ENCODE measurements at places on chromosomes 2 and 18.

DNA sequence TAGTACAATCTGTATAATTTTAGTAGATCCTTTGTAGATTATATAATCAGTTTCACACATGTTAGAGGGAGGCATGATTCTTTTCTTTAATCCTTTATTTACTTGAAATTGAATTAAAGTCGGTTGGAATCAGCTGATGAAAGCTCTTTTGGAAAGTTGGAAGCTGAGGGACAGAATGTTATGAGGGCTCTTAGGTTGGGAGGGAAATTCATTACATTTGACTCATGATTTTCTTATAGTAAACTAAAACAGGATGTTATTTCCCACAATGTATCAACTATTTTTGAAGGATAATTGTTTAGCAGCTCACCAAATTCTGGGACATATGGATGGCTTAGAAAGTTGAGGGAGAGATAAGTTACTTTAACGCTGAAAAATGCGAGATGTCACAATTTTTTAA, 52.7 kb upstream of the TMEFF2 start:
- DNase-seq: no peak

DNA sequence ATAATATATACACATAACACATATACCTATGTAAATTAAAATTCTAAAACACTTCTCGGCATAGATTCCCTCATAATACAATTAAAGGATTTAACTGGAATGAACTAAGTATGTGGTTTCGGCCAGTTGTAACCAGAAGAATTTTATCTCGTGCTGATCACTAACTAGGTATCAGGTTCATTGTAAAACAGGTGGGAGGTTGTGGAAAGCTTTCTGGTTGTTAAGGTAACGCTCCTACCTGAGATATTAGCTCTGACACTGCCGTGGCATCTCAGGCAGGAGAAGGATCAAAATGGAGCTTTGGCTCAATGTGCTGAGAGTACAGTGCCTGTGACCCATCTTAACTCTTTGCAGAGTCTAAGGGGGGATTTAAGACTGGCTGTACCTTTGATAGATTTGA, 42.5 kb downstream of the SLC9A2 start:
- DNase-seq: no peak

GRCh38 chr18:23133860-23134779, 1.2 kb upstream of the CABLES1 start:
- DNase-seq: peak; percentile 79

DNA sequence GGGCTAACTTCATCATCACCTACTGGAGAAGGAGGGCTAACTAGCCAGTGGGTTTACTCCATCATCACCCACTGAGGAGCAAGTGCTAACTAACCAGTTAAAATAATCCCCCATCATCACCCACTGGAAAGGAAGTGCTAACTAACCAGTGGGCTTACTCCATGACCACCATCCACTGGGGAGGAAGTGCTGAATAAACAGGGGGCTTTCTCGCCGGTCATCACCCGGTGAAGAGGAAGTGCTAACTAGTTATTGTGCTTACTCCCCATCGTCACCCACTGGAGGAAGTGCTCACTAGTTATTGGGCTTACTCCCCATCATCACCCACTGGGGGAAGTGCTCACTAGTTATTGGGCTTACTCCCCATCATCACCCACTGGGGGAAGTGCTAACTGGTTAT, 124.4 kb upstream of the SALL3 start:
- no peak for DNase-seq

DNA sequence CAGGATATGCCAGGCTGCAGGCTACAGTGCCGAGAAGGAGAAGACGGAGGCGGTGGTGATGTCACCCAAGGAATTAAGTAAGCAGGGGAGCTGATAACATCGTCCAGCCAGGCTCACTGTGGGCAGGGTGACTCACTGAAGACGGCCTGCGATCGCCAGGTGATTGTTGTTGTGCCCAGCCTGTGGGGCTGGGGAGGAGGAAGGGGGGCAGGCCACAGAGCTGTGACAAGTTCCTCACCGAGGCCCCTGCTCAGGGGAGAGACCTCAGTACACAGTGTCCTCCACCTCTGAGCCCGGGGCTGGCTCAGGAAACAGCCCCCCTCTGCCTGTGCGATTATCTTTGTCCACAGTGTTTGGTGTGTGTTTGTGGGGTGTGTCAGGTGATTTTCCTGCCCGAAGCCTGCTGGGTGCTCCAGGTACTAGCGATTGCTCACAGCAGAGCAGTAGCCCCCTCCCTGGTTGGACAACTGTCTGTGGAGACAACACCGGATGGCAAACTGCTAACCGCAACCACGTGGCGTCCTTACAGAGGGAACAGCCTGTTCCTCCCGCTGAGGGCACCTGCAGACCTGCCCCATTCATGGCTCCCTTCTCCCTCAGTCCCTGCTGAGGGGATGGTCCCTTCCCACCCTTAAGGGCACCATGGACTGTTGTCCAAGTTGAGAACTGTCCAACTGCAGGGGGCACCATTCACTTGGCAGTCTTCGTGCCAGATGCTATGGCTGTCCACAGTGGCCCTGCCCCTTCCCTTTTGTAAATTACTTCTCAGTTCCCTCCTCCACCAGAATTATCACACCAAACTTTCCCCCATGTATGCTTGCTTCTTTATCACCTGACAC, 95.1 kb downstream of the ZFP36L2 start:
- no peak for DNase-seq

GRCh38 chr2:96913398-96914202, 43.7 kb upstream of the SEMA4C start:
- no peak for DNase-seq

- no peak for DNase-seq
Observed at GRCh38 chr2:54000122-54000521, 29.3 kb upstream of the PSME4 start.

DNA sequence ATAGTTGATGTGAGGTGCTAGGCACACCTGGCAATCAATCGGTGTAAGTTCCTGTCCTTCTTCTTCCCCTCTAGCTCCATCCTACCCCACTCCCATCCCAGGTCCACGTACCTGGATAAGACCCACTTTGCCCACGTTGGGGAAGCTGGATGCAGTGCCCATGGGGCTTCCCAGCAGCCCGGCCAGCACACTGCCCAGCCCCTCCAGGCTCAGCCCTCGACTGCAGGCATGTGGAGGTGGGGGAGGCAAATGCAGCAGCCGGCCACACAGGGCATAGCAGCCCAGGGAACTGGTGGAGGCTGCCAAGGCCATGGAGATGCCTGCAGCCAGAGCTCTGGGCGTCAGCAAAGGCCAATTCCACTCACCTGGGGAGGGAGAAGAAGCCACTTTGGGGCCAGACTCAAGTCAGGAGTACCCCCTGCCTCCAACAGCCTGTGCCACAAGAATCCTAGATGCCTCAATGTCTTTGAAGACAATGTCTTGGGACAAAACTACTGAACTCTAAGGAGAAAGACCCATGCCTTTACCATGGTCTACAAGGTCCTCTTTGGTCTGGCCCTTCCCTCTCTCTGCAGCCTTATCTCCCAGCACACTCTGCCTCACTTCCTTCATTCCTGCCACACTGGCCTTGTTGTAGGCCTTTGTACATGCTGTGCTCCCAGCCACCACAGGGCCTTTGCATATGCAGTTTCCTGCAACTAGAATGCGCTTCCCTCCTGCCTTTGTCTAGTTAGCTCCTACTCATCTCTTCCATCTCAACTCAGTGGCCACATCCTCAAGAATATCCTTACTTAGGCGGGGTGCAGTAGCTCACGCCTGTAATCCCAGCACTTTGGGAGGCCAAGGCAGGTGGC, 4.5 kb downstream of the SLC23A3 start:
- no peak for DNase-seq

DNA sequence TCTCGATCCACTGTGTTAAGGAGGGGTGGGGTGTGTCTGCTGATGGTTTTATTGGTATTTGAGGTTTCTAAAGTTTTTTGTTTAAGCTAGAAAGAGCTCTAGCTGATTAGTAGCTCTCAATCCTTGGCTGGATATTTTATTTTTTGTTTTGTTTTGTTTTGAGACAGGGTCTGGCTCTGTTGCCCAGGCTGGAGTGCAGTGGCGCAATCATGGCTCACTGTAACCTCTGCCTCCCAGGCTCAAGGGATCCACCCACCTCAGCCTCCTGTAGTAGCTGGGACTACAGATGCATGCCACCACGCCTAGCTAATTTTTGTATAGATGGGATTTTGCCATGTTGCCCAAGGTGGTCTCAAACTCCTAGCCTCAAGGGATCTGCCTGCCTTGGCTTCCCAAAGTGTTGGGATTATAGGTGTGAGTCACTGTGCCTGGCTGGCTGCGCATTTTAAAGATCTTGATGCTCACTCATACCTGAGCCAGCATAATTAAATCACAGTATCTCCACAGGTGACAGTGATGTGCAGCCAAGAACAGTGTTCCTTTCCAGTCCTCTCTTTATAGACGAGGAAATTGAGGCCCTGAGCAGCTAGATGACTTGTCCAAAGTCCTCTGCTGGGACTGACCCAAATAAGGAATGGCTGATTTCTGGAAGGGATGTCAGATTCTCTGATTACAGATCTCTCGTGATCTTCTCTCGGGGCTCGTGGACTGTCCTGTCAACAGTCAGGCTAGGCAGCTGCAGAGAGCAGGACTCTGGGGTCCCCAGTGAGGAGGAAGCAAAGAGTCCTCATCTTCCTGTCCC, 44.5 kb downstream of the SPTBN1 start:
- DNase-seq: no peak

GRCh38 chr2:44769349-44770011, 172.0 kb upstream of the SIX3 start:
- no peak for DNase-seq

DNA sequence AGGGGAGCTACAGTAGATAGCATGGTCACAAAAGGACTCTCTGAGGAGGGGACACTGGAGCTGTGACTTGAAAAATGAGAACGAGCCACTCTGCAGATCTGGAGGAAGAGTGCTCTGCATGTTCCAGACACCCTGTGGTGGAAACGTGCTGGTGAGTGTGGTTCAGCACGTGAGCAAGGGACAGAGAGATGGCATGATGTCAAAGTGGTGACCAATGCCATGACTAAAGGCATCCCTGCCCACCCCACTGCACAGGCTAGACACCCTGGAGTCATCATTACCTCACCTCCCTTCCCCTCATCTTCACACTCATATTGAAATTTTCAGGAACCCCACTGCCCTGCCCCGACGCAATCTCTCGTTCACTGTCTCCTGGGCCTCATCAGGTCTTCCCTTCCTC, 56.5 kb downstream of the SLC4A5 start:
- DNase-seq: no peak

- DNase-seq: peak; percentile 31
Observed at GRCh38 chr2:56749152-56749752, 565.5 kb downstream of the CCDC85A start.

GRCh38 chr2:233818639-233819621, 35.4 kb downstream of the HJURP start:
- no peak for DNase-seq

Measured in SHP77 (cell line).